ENCODE measurements at places on chromosomes 13 and 19.

- DNase-seq = peak; percentile 43
These were observed 24.2 kb downstream of the C19orf12 start for GRCh38 chr19:29690842-29691241.

- DNase-seq = no peak
These were observed 6.1 kb downstream of the PTGIR start for GRCh38 chr19:46618670-46619231.

DNA sequence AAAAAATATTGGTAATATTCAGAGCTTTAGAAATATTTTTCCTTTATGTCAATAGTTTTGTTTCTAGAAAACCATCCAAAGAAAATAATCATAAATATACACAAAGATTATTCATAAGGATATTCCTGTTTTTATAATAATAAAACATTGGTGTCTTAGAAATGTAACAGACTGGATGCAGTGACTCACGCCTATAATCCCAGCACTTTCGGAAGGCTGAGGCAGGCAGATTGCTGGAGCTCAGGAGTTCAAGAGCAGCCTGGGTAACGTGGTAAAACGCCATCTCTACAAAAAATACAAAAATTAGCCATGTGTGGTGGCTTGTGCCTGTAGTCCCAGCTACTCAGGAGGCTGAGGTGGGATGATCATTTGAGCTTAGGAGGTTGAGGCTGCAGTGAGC is 106.8 kb downstream of the DHRS12 start:
- no peak for DNase-seq

- DNase-seq = peak; percentile 65
These were observed 199.6 kb downstream of the SPRY2 start for GRCh38 chr13:80141123-80141849.

- no peak for DNase-seq
These were observed 5.2 kb upstream of the CEBPG start for GRCh38 chr19:33368074-33368864.

DNA sequence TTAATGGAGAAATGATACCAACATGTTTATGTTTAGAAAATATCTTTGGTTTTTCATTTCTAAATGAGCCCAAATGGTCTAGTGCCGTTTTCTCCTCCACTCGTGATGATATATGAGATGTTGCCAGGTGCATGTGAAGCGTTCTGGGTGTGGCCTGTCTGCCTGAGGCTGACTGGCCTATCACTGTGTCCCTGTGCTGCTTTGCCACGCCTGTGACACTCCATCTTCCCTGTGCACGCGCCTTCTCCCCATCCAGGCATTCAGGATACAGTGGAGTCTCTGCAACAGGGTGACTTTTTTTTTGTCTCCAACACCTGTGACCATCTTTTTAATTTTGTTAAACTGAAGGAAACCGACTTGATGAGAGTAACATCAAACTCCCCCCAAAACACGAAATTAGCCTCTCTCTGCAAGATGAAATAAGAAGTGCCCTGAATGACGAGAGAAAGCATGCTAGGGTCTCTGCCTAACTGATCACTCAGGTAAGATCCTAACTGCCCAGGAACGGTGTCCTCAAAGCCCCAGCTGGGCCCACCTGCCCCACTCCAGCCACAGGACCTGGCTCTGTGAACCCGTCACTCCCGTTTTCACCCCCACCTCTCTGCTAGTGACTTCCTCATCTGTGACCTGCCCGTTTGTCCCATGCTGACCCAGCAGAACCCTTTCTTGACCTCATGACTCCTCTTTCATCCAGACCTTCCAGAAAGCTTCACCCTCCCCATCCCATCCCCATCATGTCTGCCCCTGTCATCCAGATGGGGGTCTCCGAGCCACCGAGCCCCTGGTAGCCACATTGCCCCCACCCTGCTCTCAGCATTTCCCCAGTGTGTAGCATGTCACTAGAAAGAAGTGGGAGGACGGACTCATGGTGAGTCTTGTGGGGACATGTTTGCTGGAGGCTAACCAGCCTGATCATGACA is 33.2 kb upstream of the TFDP1 start:
- no peak for DNase-seq

GRCh38 chr13:70284371-70284770 is 176.1 kb upstream of the KLHL1 start:
- DNase-seq = no peak

- DNase-seq = peak; percentile 95
These were observed 97.7 kb downstream of the SIPA1L3 start for GRCh38 chr19:38004521-38005223.

DNA sequence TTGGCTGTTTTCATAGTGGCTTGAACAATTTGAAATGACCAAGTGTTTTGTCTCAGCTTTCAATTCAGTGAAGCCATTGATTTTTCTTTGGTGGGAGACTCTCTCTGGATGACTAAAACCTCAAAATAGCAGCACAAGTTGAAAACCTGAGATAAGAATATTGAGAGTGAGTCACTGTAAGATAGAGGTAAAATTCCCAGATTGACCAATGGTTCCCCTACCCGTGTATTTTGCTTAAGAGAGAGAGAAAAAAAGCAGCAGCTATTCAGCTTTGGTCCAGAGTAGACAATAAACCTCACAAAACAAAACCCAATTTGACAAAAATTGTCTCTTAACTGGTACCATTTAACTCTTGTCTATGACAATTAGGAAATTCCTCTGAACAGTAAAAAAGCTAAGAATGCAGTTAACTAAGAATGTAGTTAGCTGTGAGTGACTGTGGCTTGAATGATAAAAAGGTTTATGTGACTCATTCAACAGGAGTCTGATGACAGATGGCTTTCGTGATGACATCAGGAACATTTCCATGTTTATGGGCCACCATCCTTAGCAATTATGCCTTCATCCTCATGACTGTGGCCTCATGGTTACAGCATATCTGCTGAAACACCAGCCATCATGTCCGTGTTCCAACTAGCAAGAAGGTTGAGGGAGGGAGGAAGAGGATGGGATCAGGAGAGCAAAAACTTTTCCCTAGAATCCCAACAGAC is 356.9 kb downstream of the NDFIP2 start:
- DNase-seq = no peak

DNA sequence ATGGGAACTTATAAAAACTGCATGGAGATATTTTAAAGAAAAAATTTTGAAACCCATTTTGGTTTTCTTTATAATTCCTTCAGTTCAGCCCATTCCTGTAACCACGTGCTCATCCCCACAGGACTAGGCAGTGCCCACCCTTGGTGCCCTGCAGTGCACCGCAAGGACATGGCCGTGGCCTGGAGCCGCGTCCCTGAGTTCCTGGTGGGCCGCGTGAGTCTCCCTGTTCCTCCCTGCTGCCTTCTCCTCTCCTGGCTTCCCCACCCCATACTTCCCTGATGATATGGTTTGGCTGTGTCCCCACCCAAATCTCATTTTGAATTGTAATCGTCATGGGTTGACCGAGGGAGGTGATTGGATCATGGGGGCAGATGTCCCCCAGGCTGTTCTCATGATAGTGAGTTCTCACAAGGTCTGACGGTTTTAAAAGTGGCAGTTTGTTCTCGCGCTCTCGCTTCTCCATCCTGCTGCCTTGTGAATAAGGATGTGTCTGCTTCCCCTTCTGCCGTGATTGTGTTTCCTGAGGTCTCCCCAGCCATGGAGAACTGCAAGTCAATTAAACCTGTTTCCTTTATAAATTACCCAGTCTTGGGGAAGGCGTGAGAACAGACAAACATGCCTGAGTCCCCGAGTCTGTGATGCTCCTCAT is 31.6 kb upstream of the TFDP1 start:
- DNase-seq = no peak

DNA sequence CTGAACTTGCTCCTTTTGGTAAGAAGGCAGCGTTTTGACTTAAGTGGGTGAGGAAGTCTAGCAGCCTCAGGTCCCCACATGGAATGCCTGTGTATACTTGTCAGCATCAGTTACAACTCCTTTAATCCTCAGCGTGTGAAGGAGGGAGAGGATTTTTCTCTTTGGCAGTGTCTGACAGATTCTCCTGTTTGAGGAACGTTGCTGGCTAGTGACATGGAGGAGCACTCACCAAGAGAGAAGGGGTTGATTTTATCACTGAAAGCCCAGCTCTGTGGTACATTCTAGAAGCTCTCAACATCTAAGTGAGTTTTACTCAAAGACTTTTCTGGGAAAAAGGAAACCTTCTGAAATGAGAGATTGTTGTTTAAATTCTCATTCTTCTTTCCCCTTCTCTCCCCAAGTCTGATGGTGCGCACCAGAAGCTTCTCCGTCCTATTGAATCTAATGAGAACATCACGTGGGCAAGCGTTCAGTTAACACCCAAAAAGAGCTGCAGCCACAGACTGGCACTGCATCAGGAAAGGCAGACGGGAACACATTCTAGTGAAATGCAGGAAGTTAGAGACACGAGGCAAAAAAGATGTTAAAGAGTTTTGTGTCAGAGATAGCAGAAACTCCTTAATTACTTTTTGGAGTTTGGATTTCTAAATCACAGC is 58.2 kb downstream of the GJA3 start:
- no peak for DNase-seq

DNA sequence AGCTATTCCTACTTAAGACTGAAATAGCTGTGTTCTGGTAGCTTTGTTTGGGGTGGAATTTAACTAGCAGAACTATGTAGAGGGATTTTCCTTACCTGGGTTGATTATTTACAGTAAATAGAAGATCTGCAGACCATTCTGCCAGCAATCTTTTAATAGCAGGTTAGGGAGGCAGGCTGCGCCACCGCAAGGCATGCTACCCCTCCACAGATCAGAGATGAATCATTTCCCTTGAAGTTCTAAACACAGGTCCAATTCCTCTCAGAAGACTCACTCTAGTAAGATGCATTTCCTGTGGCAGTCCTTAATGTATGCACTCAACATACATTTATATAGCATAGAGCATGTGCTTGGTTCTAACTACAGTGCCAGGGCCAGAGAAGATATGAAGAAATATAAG is 109.0 kb downstream of the TNFRSF19 start:
- DNase-seq = no peak

DNA sequence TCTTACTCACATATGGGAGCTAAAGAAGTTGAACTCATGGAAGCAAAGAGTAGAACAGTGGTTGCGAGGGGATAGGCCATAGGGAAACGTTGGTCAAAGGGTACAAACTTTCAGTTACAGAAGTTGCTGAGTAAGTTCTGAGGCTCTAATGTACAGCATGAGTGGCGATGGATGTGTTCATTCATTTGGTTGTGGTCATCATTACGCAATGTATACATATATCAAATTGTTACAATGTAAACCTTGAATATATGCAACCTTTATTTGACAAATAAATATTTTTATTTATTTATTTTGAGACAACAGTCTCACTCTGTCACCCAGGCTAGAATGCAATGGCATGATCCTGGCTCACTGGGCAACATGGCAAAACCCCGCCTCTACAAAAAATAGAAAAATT is 38.7 kb downstream of the ZIC5 start:
- DNase-seq = no peak

- DNase-seq = no peak
These were observed 468.9 kb downstream of the UQCRFS1 start for GRCh38 chr19:28744014-28744413.

DNA sequence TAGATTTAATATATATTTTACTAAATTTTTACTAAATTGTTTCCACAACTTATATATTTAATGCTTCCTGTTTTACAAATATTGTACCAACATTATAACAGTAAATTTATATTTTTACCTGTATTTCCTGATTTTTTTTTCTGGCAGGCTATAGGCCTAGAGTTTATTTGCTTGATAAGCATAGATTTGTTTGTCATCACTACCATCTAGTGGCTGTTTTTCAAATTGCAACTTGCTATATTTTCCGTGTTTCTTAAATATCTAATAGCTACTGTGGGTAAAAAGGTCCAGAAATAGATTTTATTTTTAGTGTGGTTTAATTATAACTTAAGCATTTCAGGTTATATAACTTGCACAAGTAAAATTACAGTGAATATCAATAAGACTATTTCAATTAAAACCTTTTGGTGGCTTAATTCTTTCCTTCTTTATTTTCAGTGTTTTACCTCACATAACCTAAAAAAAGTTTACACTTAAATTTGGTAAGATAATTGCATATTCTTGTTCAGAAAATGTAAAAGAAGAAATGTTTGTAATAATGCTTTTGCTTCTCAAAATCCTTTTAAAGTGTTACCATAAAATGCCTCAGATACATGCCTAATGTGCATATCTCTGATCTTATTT is 60.6 kb downstream of the NDFIP2 start:
- peak; percentile 49 for DNase-seq

- DNase-seq = peak; percentile 38
These were observed 45.8 kb downstream of the GGACT start for GRCh38 chr13:100542826-100543156.

DNA sequence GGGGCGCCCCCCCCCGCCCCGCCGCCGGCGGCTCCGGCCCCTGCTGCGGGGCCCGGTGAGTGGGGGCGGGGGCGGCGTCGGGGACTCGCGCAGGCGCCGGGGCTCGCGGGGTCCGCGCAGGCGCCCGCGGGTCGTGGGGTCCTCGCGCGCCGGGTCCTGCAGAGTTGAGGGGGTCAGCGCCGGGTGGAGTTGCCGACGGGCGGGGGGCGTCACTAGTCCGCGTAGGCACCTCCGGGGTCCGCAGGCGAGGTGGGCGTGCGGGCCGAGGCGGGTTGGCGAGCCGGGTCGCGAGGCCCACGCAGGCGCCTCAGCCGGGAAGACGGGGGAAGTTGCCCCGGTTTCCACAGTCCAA is 365 bp downstream of the PPP6R1 start:
- no peak for DNase-seq

GRCh38 chr19:17098326-17098725 is 22.7 kb downstream of the MYO9B start:
- no peak for DNase-seq

- DNase-seq = no peak
These were observed 82.4 kb upstream of the STARD13 start for GRCh38 chr13:33367926-33368325.

DNA sequence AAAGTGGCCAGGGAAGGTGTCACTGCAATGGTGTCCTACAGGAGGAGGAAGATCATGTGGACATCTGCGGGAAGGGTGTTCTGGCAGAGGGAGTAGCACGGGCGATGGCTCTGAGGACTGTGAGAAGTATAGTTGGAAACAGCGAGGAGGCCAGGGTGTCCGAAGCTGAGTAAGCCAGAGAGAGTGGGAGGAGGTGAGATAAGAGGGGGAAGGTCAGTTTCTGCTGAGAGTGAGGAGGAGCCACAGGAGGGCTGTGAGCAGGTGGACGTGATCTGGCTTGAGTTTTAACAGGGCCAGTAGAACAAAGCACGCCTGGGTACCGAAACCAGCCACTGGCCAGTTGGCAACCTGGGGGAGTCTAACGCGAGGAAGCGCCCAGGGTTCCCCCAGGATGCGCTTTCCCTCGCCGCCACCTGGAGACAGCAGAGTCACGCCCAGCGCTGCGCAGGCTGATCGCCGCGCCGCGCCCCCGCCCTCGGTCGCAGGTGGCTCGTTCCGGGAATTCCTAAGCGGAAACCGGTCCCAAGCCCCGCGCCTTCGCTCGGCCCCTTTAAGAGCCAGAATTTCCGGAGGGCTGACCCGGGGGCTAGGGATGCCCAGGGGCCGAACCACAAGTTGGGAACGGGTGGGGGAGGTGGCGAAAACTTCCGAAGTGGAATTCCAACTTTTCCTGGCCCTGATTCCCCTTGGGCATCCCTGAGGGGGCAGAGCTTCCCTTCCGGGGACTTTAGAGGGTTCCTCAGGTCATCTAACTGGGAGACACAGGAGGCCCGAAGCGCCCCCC is 1.1 kb upstream of the LSR start:
- no peak for DNase-seq

GRCh38 chr13:106355866-106356265 is 179.6 kb downstream of the EFNB2 start:
- no peak for DNase-seq

All from fibroblast of the conjunctiva (primary cell).